ENCODE measurements at places on chromosomes 1 and 21. TPM values are rescaled to one million over a fixed set of nuclear protein-coding genes. Genes with fewer than 3 reads are reported as not detected.

GRCh38 chr1:243946946-243947345 is 96.9 kb upstream of the AKT3 start:
- no peaks in the 10 kb centered on the region for H3K27me3 ChIP-seq
- no peaks in the 10 kb centered on the region for H3K4me1 ChIP-seq
- no peak for DNase-seq
- no peak overlapping the region for H3K4me3 ChIP-seq

- no peak overlapping the region for H3K4me3 ChIP-seq
- H3K36me3 ChIP-seq, result no peaks in the 10 kb centered on the region
- no peak for DNase-seq
- H3K27me3 ChIP-seq, result no peaks in the 10 kb centered on the region
- H3K4me1 ChIP-seq, result no peaks in the 10 kb centered on the region
Observed at GRCh38 chr21:39690454-39690853, 54.5 kb upstream of the IGSF5 start.

DNA sequence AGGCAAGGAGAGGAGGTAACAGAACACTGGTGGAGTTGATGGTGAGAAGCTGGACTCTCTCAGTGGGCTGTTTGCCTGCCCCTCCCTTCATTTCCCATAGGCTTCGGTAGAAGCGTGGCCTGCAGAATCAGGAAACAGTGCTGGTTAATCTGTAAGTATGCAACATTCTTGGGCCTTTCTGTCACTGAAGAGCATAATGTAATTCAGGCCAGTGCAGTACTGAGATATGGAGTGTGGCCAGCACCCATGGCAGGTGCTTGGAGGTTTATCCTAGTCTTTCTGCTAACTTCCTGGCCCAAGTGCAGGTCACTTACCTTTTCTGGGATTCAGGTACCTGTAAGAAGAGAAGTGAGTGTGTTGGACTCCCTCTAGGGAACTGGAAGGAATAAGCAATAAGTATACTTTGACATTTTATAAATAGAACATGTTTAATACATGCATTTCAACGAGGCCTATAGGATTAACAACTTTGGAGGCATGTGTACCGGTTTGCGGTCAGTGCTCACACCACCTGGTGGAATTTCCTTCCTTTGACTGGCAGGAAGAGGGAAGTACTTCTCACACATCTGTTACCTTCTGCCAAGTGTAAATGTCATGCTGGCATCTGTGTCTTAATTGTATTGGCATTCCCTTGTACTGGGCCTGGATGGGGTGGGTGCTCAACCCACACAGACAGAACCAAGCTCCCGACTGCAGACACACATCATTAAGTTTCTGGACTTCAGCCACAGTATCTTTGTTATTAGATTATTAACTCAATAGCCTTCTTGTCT is 105.5 kb downstream of the KIF26B start:
- H3K27me3 ChIP-seq, result peaks cover 77% of the 10 kb centered on the region
- no peak for DNase-seq
- no peak overlapping the region for H3K4me3 ChIP-seq

Gene GBP4
- total RNA-seq, result 2.5 TPM

Gene PTBP2
- 630 TPM for total RNA-seq
